ENCODE measurements at places on chromosomes 2 and 18.

DNA sequence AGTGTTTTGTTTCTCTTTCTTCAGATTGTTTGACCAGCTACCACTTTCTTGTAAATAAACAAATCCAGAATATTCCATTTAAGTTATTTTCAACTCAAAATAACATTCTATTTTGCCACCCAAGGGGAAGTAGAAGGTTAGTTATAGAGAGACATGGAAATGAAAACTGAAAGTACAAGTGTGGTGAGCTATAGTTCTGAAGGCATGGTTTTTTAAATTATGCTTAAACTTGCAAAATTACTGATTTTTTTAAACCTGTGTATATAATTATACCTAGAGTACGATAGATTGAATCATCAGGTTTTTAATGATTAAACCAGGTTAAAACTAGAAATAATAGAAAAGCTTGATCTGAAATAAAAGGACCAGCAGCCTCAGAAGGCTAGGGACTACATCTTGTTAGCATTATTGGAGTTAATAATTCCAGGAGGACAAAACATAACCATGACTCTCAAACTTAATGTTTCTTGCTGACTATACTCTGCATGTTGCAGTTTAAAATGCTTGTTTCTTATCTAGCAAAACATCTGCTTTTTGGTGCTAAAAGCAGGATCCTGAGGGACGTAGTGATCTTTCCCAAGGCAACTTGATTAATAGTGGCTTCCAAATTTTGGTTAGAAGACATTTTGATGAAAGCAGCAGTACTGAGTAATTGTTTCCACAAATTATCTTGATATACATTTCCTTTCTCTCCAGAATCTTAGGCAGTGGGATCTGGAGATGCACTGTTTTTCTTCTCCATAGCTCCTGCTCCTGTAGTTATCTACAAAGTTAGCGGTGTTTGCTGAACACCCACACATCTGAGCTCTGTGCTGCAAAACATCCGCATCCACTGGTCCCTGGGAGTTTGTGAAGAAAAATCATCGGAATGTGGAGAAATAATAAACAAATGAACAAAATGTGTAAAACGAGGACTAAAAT, 327.2 kb upstream of the PKDCC start:
- no peak for DNase-seq

- DNase-seq = no peak
These were observed 282.5 kb downstream of the LRRTM1 start for GRCh38 chr2:80022018-80022417.

DNA sequence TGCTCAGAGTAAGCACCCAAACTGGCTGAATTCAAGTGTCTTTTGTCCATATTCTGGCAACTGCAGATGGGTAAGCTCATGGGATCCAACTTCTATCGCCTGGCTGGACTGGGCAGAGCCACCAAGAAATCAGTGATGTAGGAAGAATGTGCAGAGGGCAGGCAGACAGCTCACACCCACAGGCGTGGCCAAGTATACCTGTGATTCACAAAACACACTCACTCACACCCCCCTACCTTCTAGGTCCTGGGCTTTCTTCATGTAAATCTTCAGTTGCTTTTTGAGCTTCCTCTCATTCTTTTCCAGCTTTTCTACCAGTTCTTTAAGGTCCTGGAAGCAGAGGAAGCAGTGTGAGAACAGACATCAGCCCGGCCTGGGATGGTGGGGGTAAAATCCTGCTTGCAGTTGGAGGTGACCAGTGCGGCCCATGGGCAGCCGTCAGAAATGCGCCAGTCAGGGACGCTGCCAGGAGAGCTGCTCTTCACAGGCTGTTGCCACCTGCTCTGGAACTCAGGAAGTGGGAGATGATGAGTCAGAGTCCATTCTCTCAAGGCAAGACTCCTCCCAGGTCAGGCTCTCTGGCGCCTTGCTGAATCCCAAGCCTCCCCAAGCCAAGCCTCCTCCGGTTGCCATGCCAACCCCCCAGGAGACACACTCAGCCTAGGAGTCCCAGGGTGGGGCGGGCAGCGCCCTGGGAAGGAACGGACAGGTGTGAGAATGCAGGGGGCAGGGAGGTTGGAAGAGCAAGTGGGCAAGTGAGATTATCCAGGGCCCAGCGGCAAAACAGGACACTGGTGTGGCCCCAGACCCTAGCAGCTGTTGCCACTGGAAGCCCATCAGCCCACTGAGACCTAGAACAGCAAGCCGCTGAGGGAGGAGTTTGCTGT, 36.2 kb upstream of the ACAA2 start:
- DNase-seq = no peak

DNA sequence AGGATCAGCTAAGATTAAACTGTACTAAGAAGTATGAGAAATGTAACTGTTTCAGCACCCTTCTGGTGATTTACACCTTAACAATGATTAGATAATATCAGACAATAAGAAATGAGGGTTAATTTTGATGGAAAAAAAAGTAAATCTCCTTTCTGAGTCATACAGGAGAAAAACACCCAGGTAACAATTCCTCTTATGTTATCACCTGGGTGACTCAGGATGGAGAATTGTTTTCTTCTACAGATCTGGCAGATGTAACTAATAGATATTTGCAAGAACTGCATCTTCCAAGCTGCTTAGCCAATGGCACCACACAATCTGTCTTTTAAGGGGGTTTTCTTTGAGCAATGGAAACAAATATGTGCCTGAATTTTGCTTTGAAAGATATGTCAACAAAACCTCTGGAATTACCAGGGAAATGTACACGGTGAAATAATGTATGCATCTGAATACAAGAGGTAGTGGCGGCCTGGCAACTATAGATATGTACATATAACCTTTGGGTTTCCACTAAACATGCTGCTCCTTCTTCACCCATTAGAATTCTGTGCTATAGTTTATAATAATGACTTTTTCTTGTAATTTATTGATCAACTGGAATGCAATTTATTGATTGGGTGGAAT, 407.9 kb downstream of the CPS1 start:
- no peak for DNase-seq

DNA sequence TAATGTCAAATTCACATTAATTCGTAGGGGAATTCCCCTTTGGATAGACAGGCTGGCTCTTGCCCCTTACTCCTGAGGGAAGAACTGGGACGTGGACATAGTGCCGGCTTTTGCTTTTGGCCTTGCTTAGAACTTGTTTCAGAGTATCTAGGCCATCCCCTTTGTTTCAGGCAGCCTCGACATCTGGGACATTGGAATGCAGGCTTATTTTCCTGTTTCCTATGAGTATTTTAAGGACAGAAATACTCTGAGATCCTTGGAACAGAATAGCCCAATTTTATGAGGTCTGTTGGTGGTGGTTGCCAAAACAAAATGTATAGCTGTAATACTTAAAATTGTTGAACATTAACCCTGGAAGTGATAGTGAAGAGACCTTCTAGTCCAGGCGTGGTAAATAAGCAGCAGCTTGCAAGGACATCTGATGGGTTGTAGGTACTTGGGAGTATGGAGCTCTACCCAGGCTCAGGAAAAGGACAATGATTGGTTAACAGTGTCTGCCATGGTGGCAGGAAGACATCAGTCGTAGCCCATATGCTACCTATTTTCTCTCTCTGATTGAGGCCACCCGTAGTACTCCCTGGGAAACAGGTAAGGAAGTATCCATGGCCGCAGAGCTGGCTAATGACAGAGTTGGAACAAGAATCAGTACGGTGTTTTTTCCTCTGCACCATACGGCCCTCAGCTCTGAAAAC, 112.4 kb downstream of the CDK15 start:
- no peak for DNase-seq

DNA sequence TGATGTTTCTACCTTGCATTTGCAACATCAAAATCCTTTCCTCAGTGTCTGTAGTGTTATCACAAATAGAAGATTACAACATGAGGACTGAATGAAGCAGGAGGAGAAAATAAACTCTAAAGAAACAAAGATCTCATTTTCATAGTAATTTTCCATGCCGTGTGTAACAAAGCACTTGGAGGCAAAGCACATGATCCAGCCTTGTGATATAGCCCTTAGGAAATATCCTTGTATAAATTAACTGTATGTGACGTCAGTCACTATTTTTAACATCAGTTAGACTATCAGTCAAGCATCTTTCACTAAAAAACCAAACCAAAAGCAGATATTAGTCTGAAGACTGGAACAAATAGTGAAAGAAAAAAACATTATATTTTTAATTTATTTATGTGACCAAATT, 492.1 kb upstream of the CNTNAP5 start:
- DNase-seq = no peak

DNA sequence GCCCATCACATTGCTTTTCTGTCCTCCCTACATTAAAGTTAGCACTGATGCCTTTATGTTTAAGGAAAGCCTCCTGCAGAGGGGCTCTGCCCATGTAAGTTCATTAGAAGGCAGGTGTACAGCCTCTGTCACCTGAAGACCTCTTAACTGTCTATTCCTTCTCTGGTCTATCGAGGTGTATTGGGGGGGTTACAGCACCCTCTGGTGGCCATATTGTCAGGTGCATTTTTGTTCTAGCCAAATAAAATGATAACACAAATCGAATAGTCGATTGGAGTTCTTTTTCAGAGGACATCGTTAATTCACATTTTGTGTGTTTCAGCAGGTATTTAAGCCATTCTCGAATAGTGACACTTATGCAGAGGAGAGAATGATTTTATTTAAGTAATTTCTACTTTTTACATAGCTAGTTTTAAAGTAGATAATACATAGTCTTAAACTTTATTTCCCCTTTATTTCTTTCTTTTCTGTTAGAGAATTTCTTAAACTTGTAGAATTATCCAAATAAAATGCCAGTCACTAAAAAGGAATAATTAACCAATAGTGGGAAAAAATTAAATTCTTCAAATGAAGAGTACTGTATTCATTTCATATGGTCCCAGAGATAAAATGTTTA, 136.8 kb downstream of the NEDD4L start:
- DNase-seq = peak; percentile 53

DNA sequence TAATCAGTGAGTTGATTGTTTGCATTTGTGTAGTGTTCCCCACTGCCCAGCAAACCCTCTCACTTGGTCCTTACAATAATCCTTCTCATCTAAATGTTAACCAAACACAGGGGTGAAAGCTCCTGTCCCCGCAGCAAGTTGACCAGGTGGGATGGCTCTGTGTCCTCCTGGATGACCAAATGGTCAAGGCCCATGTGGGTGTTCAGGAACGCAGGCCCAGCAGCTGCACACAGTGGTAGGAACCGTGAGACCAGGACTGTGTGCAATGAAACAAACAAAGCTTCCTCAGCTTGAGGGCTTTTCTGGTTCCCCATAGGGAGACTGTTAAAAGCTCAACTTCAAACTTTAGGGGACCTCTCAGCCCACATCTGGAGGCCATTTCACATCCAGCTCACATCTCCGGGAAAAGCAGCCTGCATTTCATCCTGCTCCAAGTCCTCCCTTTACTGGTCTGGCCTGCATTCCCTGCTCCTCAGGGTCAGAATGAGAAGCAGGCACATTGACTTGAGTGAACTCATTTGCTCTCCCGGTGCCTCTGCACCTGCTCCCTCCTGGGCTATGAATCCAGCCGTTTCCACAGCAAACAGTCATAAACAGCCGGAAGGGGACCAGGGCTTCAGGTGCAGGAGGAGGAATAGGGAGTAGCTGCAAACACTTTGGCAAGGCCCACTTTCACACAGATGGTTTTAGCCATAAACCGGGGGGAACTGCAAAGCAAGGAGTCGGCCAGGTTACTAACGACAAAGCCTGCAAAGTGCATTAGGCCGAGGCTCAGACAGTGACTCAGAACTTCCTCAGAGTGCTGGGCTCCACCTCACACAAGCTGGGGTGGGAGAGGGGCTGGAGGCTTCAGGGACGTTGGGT, 144.7 kb downstream of the CAPN13 start:
- no peak for DNase-seq

- DNase-seq = no peak
These were observed 277.9 kb downstream of the MBD2 start for GRCh38 chr18:53946594-53946993.

GRCh38 chr2:120014226-120014980, 1.5 kb downstream of the EPB41L5 start:
- no peak for DNase-seq

DNA sequence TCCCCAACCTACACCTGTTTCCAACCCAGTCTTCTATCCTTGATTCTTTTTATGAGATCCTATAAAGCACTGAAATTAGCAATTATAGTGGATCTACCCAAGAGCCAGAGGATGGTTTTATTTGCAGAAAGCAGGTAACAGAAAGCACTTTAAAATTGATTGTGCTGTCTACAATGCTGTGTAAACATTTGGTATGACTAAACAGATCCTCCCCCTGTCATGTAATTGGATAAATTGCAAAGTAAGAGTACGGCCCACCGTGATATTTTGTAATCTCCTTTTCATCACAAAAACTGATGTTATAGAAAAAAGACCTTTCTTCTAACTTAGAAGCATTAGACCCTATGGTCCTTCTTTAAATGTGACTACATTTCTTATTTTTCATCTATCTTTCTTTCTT, 11.3 kb upstream of the PPP3R1 start:
- no peak for DNase-seq

DNA sequence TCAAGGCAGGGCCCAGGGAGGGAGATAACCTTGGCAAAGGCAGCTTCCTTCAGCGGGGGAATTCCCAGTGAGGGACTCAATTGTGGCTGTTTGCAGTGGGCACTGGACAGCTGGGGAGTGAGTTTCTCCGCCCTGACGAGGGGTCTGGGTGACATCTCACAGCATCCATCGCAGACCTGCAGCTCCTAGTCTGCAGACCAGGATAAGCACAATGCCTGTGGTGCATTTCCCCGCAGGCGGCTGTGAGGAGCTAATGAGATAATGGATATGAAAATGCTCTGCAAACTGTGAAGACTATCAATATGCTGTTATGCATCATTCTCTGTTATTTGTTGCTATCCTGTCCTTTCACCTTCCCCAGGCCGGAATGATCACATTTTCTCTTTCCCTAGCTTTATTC, 30.0 kb upstream of the CYP1B1 start:
- DNase-seq = no peak

Data from stimulated activated CD4-positive, alpha-beta T cell treated with anti-CD3 and anti-CD28 coated beads, Interleukin-12 subunit alpha, Interleukin-12 subunit beta, amount 100 ng/mL, for 4 hours (primary cell).